Posterior vena cava (tissue), 2 donors: ENCODE measurements at places on chromosomes 13 and 19. TPM values are rescaled to one million over a fixed set of nuclear protein-coding genes. Genes with fewer than 3 reads are reported as not detected.

Gene ERICH4
- total RNA-seq = not detected

Gene RDH8
- not detected for total RNA-seq

Gene NKG7
- total RNA-seq = 4.8 TPM

Gene ARL11
- total RNA-seq = 0.71 TPM

Gene PSG3
- not detected for total RNA-seq

Gene EDNRB
- 45.1 TPM for total RNA-seq

Gene CATSPERD
- not detected for total RNA-seq

Gene KIR2DL4
- not detected for total RNA-seq

Gene C19orf53
- 63.4 TPM for total RNA-seq

Gene ZNF534
- not detected for total RNA-seq

Gene ZNF763
- 2.4 TPM for total RNA-seq

- DNase-seq = no peak
Observed at GRCh38 chr13:97339988-97340749, 93.8 kb upstream of the RAP2A start.

DNA sequence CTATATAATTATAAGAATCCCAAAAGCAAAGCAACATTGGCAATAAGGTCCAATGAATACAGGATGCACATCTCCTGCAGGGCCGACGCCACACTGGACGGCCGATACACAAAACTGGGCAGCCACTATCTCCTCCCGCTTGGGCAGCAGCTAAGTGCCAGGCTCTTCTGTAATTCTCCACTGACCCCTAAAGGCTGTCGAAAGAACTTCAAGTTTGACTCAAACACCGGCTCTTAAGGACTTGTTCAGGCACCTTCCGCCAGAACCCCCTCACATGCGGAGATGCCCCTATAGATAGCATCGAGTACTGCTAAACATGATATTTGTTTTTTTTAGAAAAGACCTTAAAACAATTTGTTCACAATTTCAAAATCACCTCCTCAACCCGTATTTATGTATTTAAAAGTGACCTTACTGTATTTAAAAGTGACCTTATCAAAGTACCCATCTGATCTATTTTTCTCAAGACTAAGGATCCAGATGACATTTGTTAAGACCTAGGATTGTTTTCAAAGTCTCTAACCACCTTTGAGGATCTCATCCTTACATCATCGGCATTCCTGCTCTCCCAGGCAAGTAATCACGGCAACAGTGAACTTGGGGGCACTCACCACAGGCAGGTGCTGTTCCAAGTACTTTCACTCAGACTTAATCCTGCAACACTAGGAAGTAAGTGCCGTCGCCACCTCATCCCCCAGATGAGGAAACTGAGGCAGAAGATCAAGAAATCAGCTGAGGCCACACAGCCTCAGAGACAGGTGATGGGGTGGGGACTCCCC is 77.8 kb downstream of the TUBGCP3 start:
- no peak for DNase-seq

DNA sequence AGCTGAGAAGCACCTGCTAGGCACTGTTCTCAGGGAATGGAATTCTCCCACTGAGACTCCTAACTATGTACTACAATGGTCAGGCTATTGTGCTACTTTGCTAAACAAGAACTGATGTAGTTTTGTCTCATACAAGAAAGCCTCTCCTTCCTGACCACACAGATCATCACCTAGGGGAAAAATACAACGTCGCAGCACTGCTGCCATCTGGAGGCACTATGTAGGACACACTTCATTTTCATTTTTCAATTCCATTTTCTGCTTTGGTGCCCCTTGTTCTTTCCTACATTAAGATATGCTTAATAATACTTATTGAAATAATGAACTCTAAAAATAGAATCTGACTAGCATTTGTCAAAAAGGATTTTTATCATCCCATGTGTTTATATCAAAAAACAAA is 21.1 kb downstream of the PROSER1 start:
- no peak for DNase-seq

DNA sequence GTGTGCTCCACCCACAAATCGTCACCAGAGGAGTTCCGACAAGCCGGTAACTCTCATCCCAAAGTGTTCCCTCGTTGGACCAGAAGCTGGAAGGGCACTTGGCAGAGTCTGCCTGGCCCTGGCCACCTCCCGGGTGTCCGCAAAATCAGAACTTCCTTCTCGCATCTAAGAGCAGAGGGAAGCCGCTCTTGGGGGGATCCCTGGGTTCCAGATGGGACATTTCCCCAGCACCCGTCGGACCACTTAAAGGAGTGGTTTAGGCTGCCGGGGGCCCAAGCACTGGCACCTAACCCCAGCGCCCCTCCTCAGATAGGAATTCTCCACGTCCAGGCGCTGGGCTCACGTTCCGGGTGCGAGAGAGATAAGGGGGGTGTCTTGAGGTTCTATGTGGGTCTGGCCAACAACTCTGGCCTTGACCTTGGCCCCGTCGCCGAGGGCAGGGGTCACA is 857 bp upstream of the MAP2K7 start:
- no peak for DNase-seq

- peak; percentile 87 for DNase-seq
Observed at GRCh38 chr13:113209759-113210421, 477 bp downstream of the CUL4A start.

DNA sequence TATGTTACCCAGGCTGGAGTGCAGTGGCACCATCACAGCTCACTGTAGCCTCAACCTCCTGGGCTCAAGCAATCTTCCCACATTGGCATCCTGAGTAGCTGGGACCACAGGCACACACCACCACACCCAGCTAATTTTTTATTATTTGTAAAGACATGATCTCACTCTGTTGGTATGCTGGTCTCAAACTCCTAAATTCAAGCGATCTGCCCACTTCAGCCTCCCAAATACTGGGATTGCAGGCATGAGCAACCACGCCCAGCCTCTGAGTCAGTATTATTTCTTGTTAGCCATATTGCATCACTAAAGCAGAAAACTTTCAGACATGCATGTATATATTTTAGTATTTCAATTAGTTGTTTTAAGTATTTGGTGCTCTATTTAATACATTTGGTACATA is 376.4 kb downstream of the GPC6 start:
- DNase-seq = peak; percentile 71

GRCh38 chr13:77339408-77339807 is 12.5 kb upstream of the MYCBP2 start:
- DNase-seq = no peak

DNA sequence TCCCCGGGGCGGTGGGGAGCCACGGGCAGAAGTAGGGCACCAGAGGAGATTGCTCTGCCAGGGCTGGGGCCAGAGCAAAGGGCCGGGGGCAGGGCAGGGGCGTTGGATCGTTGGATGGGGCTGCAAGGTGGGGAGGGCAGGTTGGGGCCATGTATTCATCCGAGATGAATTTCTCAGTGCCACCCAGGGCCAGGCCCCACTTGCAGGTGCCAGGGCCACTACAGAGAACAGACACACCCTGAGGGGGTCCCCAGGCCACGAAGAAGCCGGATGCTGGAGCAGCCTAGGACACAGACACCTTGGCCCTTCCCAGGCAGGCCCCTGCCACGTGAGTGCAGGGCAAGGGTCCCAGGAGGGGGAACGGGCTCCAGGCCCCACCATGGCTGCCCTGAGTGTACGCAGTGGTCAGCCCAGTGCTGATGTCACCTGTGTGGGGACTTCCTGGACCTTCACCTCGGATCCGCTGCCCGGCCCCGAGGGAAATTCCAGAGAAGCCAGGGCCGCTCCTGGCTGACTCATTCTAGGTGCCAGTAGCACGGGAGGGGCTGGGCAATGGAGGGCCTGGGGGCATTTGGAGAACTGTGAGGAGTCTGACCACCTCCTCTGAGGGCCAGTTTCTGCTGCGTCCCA is 9.6 kb upstream of the SBNO2 start:
- DNase-seq = no peak

DNA sequence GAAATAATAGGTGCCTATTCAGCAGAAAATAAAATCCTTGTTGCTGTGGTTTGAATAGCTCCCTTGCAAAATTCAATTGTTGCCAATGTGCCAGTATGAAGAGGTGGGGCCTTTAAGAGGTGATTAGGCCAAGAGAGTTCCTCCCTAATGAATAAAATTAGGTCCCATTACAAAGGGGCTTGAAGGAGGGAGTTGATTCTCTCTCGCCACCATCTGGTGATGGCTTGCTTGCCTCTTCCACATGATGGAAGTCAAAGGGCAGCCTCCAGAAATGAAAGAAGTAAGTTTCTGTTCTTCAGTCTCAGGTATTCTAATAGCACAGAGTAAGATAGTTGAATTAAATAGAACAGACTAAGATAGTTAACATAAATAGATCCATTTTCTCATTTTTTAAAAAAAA is 3.0 kb upstream of the EEF1AKMT1 start:
- no peak for DNase-seq

GRCh38 chr13:80574113-80574850 is 233.4 kb upstream of the SPRY2 start:
- no peak for DNase-seq

DNA sequence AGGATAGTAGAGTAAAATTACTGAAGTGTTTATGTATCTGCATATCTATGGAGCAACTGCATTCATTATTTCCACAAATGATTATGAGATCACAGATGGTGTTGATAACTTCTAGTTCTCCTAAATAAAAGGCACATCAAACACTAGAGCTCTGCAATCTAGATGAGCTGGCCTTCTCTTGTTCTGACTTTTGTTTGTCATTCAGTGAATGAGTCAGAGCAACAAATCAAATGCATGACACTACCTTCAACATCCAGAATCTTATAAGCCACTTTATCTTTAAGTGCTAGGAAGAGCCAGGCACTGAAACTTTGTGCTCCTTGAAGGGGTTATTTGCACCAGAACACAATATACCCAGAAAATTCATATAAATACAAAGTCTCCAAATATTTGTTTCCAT is 456.0 kb downstream of the PCDH17 start:
- no peak for DNase-seq

DNA sequence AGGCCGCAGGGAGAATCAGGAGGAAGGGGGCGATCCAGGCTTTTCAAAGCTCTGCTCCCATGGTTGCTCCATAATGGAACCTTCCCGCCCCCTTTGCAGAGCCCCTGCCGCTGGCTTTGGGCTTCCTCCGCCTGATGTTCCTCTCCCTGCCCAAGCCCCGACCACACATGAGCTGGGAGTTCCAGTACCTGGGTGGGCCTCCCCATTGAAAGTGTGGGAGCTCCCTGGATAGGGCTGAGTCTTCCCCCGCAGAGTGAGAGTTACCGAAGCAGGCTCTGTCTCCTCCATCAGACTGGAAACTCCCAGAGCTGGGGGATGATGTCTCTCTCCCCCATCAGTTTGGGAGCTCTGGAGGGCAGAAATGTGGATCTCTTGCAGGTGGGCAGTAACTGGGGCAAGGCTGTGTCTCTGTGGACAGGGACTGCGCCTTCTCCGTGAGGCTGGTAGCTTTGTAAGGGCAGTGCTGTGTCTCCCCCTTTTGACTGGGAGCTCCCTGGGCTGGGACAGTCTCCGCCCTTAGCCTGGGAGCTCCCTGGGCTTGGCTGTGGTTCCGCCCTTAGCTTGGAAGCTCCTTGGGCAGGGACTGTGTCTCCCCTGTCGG is 722 bp downstream of the DCAF15 start:
- DNase-seq = no peak

GRCh38 chr13:112053744-112054615 is 13.0 kb upstream of the SOX1 start:
- DNase-seq = no peak

DNA sequence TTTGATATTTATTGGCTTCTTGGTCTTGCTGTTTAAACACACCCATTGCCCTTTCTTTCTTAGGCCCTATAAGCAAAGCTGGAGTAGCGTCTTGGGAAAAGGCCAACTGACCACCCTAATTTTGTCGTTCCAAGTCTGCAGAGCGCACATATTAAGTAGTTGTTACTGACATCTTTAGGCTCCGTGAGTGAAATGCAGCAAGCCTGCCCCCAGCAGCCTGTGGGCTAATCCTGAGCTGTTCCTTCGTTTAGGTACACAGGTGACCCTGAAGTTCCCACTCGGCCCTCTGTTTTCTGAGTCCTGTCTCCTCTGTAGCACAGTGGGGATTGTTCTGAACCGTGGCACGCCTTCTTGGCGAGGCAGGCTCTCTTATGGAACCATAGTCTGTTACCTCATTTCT is 170.5 kb downstream of the STK24 start:
- DNase-seq = no peak

DNA sequence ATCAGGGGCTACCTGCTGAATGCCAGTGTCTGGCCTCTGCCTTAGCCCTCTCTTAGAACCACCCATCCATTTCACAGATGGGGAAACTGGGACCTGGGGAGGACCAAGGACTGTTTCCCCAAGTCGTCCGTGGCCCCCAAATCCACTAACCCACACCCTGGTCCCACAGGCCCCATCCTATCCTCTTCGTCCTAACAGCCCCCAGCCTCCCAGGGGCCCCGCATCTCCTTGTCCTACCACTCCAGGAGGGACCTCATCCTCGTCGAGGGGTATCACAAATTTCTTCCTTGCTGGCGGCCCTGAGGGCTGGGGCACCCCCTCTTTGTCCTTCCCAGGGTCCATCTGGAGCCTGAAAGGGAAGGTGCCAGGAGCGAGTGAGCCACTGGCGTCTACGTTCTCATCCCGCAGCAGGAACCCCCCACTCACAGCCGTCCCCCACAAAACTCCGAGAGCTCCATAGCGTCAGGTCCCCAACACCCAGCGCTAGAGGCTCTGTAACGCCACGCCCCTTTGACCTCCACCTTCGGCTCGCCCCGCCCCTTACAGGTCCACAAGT is 606 bp downstream of the ERCC1 start:
- DNase-seq = no peak

GRCh38 chr19:50764409-50764808 is 5.9 kb upstream of the GPR32 start:
- no peak for DNase-seq

- no peak for DNase-seq
Observed at GRCh38 chr13:99085139-99085807, 107.4 kb upstream of the DOCK9 start.

- DNase-seq = no peak
Observed at GRCh38 chr13:113184568-113185440, 23.7 kb downstream of the PCID2 start.

DNA sequence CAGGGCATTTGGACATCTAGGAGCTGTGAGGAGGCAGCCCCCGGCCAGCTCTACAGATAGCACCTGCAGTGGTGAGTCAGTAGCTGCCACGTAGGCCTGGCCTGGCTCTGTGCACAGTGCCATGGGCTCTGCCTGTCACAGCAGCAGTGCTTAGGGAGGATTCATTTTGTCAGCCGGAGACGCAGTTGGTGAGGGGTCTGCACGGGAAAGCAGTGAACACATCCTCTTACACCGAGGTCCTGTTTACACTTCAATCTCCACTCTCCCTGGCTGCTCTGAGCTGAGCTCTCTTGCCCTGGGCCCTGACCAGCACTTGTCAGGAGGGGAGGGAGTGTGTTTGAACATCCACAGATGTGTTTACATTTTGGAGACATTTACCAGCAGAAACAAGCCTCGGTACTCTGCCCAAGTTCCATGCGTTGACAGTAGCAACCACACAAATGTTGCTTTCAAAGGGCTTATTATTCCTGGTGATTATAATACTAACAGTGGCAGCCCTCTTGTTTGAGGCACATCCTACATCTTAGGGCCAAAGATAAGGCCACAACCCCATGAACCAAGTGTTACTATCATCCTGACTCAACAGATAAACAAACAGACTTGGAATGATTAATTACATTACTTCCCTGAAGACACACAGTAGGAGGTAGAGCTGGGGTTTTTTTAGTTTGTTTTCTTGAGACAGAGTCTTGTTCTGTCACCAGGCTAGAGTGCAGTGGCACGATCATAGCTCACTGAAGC is 148.9 kb downstream of the USP12 start:
- no peak for DNase-seq
